ENCODE measurements at places on chromosomes 2 and 18.

- no peak for DNase-seq
Observed at GRCh38 chr2:108414256-108414876, 34.6 kb upstream of the GCC2 start.

GRCh38 chr2:85110991-85111560 is 22.1 kb upstream of the TCF7L1 start:
- no peak for DNase-seq

GRCh38 chr2:138922973-138923563 is 142.9 kb upstream of the NXPH2 start:
- no peak for DNase-seq

GRCh38 chr2:189440644-189440946 is 679 bp upstream of the WDR75 start:
- no peak for DNase-seq

DNA sequence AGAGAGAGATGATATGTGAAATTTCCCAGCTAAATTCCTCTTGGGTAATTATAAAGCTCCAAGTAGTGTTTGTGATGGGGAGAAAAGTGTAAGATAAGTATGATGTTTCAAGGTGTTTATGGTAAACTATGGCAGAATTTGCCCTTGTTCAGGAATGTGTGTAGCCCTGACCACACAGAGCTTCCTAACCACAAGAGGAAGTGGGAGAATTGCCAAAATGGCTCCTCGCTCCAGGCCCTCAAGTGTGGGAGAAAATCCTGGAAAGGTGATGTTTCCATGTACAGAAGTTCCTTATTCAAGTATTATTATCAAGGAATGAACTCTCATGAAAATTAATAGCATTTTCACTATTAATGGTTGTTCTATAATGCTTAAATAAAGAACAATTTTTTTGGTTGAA is 878.3 kb downstream of the TDRD15 start:
- DNase-seq = no peak

DNA sequence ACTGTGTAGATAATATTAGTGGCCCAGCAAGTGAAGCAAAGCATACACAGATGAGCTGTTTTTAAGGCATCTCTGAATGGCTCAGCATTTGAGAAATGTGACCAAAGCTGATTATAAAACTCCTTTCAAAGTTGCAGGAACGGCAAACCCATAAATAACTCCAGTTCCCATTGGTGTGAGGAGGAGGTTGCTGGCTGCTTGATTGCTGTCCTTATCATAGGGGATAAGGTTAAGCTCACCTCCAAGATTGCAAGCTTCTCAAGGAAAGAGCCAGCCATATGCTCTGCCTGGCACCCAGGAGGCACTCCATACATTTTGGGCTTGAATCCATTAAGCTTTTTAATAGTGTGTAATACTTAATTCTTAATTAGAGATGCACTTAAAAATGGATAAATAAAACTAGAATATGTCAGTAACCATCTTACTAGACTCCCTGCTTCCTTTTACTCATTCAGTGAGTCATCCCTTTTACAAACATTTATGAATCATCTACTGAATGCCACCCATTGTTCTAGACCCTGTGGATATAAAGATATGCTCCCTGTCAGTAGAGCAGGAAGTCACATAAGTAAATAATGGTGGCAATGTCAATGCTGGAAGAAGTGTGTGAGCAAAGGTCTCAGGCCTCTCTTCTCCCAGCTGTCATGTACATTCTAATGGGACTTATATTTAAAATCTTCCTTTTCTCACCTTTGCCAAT is 99.3 kb downstream of the SPATS2L start:
- no peak for DNase-seq

All from stimulated activated CD8-positive, alpha-beta memory T cell treated with anti-CD3 and anti-CD28 coated beads, Interleukin-15, amount 100 ng/mL, for 4 hours (primary cell).